NCI-H510A (cell line): ENCODE measurements at places on chromosomes 13 and 19.

GRCh38 chr13:110456550-110456949 is 105.0 kb downstream of the RAB20 start:
- no peak for DNase-seq

DNA sequence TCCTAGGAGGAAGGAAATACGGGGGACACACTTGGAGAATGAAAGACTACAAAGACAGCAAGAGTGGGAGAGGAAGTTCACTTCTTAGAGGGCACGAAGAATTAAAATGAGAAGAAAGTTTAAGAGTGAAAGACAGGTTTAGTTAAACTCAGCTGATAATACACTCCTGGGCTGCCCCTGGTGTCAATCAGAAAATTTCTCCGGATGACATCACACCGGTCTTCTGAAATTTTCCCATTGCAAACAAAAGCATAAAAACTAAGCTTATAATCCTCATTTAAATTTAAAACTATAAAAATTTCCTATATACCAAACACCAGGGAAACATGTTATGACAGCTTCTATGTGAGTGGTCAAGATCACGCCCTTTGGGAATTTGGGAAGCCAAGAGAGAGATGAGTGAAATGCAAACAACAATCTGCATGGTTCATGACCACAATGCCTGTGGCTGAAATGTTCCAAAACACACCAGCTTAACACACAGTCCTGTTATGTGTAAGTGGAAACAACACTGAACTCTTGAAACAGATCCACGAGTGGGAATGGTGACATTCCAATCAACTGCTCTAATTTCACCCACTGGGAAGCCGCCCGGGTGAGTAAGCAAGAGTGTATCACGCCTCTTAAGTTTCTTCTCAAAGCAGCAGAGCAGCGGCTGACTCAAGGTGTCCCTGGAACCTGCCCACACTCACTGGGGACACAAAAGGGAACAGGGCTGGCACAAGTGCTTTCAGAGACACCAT is 49.0 kb downstream of the BRD4 start:
- DNase-seq, result no peak

GRCh38 chr19:3792114-3792513 is 5.9 kb upstream of the MATK start:
- no peak for DNase-seq

DNA sequence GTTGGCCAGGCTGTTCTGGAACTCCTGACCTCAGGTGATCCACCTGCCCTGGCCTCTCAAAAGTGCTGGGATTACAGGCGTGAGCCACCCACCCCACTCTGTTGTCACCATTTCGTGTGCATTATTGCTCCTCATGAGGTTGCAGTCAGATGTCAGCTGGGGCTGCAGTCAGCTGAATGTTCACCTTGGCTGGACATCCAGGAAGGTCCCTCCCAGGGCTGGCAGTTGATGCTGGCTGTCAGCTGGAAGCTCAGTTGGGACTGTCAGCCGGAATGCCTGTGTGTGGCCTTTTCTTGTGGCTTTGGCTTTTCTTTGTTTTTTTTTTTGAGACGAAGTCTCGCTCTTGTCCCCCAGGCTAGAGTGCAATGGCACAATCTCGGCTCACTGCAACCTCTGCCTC is 6.6 kb downstream of the MEGF8 start:
- DNase-seq, result no peak

DNA sequence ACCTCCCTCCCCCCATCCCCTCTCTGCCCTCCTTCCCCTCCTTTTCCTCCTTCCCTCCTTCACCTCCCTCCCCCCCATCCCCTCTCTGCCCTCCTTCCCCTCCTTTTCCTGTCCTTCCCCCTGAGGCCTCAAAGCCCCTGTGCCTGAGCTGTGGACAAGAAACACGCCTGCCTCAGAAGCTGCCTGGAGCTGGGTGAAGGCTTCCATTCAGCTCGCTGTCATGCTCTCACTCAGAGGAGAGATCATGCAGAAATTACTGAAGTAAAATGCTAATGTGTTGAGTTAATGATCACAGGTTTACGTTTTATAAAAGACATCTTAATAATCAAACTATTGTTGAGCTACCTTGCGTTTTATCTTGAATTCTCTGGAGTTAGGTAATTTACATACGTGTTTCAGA is 114.5 kb downstream of the ATP11A start:
- DNase-seq, result no peak

- DNase-seq, result no peak
Measured at GRCh38 chr19:4539693-4540581, at the start of gene LRG1. Gene LRG1 (minus strand): TSS chr19:4540036. CDS start chr19:4540013, 23 bp downstream.

- no peak for DNase-seq
Measured at GRCh38 chr13:21055511-21056045, 5.8 kb downstream of the LATS2 start.

DNA sequence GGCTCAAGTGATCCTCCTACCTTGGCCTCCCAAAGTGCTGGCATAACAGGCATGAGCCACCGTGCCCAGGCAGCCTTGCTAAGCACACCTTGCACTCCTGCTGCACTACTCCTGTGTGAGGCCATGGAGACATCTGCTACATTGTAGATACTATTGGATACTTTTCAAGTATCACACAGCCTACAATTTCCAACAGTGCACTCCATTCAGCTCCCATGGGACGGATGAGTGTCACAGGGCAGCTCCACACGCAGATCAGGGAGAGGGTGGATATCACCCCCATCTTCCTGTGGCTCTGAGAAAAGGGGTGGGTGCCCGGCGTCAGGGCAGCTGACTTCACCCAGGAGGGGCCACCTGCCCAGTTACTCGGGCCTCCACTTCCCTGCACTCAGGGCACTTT is 39.1 kb upstream of the CCNE1 start:
- DNase-seq, result no peak

- no peak for DNase-seq
Measured at GRCh38 chr13:110881839-110882627, 32.8 kb downstream of the ANKRD10 start.

DNA sequence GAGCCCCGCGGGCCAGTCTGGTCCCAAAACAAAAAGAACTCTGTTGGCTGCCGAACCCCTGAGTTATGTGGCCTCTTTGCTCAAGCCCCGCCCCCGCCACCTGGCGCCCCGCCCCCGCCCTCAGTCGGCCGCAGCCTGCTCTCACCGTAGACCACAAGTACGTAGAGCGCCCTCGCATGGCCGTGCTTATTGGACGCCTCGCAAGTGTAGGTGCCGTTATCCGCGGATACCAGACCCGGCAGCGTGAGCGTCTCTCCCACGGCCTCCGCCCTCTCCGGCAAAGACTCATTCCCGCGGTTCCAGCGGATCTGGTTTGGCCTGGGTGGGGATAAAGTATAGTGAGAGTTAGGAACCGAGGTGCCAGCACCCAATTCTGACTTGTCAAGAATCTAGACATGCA is 5.5 kb upstream of the ZNF428 start:
- no peak for DNase-seq
